ENCODE measurements at places on chromosomes 16 and 17. TPM values are rescaled to one million over a fixed set of nuclear protein-coding genes. Genes with fewer than 3 reads are reported as not detected.

The KRT34 gene
- not detected for total RNA-seq

The TUBB3 gene
- 156 TPM for total RNA-seq

The ZNF205 gene
- total RNA-seq = 21.3 TPM

The MAP2K3 gene
- total RNA-seq = 14.4 TPM

The GINS2 gene
- total RNA-seq = 13.3 TPM

The FOXN1 gene
- not detected for total RNA-seq

The KRT33A gene
- total RNA-seq = not detected

The TEKT1 gene
- total RNA-seq = not detected

The TBC1D28 gene
- not detected for total RNA-seq

The RAMP2 gene
- total RNA-seq = 2.1 TPM

The SLC52A1 gene
- 0.07 TPM for total RNA-seq

The CCDC200 gene
- total RNA-seq = not detected

The DPEP3 gene
- not detected for total RNA-seq

The KRTAP9-9 gene
- not detected for total RNA-seq

The TMEM98 gene
- total RNA-seq = 210 TPM

The TBX2 gene
- not detected for total RNA-seq

The YPEL2 gene
- 78.8 TPM for total RNA-seq

The ARL5C gene
- total RNA-seq = not detected

The TTYH2 gene
- total RNA-seq = 1.1 TPM

The UMOD gene
- total RNA-seq = not detected

The SPG7 gene
- total RNA-seq = 99.5 TPM

Measured in pulmonary artery endothelial cell (primary cell).